Tibial nerve (tissue), 4 donors: ENCODE measurements at places on chromosomes 11 and 22. TPM values are rescaled to one million over a fixed set of nuclear protein-coding genes. Genes with fewer than 3 reads are reported as not detected.

GRCh38 chr11:41309111-41309522 is 150.3 kb downstream of the LRRC4C start:
- no peak overlapping the region for H3K27ac ChIP-seq
- H3K4me1 ChIP-seq, result no peaks in the 10 kb centered on the region
- no peak for DNase-seq

GRCh38 chr22:20247010-20247505 is 21.1 kb downstream of the RTN4R start:
- no peaks in the 10 kb centered on the region for H3K36me3 ChIP-seq
- no peak overlapping the region for H3K4me3 ChIP-seq
- H3K27ac ChIP-seq, result no peak overlapping the region
- no peak for DNase-seq
- no peaks in the 10 kb centered on the region for H3K4me1 ChIP-seq

- no peaks in the 10 kb centered on the region for H3K4me1 ChIP-seq
- no peak overlapping the region for H3K27ac ChIP-seq
- H3K27me3 ChIP-seq, result no peaks in the 10 kb centered on the region
- H3K4me3 ChIP-seq, result no peak overlapping the region
These were observed 61.0 kb upstream of the FGF3 start for GRCh38 chr11:69880041-69880825.

- DNase-seq, result no peak
- H3K27me3 ChIP-seq, result no peaks in the 10 kb centered on the region
- no peak overlapping the region for H3K27ac ChIP-seq
These were observed 9.6 kb downstream of the ANKK1 start for GRCh38 chr11:113397212-113397611.

- peak; percentile 47 for DNase-seq
- no peaks in the 10 kb centered on the region for H3K4me1 ChIP-seq
- H3K27me3 ChIP-seq, result no peaks in the 10 kb centered on the region
- H3K36me3 ChIP-seq, result no peaks in the 10 kb centered on the region
These were observed 51.3 kb upstream of the LARGE1 start for GRCh38 chr22:33971561-33971961.

- H3K27me3 ChIP-seq, result peaks cover 6% of the 10 kb centered on the region
- no peak overlapping the region for H3K4me3 ChIP-seq
- H3K4me1 ChIP-seq, result no peaks in the 10 kb centered on the region
These were observed 20.7 kb downstream of the OR10A6 start for GRCh38 chr11:7910286-7910788.

Gene PTPN5
- 18.4 TPM for total RNA-seq

Gene MUC15
- not detected for total RNA-seq

Gene TMPRSS4
- total RNA-seq, result not detected

Gene GGTLC3
- total RNA-seq, result not detected
